ENCODE measurements at places on chromosomes 1 and 21. TPM values are rescaled to one million over a fixed set of nuclear protein-coding genes. Genes with fewer than 3 reads are reported as not detected.
A peak's percentile ranks its signal among the peaks of the same experiment; 100 is the strongest.

DNA sequence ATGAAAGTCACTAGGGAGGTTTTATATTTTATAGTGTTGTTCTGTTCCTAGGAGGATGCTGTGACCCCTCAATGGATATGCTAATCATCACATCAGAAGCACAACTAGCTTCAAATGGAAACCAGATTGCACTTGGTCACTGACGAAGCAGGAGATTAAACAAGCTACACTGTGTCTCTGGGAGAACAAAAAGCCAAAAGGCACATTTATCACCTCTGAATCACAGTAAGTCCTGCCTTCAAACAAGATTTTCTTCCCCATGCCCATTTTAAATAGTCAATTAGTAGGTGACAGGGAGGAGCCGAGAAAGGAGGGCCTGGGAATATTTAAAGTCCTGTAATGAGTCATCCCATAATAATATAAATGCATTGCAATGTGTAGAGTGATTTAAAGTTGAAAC lies 38.1 kb downstream of the RGS2 start:
- H3K27me3 ChIP-seq: no peaks in the 10 kb centered on the region
- DNase-seq: no peak
- no peaks in the 10 kb centered on the region for H3K4me1 ChIP-seq
- no peak overlapping the region for H3K4me3 ChIP-seq

DNA sequence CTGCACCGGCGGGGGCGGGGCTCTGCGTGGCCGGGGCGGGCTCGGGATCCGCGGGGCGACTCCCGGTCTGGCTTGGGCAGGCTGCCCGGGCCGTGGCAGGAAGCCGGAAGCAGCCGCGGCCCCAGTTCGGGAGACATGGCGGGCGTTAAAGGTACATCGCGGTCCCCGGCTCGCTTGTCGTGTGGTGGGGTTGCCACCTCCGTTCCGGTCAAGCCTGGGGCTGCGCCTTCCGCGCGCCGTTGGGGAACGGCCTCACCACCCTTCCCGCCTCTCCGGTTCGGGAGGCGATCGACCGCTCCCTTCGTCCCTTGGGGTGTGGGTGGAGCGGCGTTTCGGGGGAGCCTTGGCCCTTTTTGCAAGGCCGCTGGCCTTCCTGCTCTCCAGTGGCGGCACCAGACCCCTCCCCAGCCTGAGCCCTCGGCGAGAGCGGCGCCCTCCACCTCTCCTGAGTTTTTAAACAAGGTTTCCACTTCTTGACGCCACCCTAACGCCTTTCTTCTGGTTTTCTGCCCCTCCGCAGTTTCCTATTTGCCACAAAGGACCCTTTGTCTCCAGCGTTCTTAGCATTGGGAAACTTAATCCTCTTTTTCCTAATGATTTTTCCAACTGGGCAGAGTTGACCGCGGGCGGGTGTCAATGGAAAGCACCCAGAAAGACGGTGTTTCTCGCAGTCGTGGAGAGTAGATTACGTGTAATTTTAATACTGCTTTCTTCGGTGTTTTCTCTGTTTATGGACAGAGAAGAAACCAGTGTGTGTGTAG lies at the start of the genes LEPR and LEPROT:
LEPR (plus strand) TSS at position 79 of the 761 bp plus-strand sequence. CDS start 144,898 bp downstream, outside the sequence.
LEPROT (plus strand) TSS at position 79 of the 761 bp plus-strand sequence; CDS start at position 136, 57 bp downstream.
- H3K27ac ChIP-seq: peak within 1 kb of the TSS; percentile 82
- H3K4me3 ChIP-seq: peak within 1 kb of the TSS; percentile 76

Gene BATF3
- 1.0 TPM for total RNA-seq

DNA sequence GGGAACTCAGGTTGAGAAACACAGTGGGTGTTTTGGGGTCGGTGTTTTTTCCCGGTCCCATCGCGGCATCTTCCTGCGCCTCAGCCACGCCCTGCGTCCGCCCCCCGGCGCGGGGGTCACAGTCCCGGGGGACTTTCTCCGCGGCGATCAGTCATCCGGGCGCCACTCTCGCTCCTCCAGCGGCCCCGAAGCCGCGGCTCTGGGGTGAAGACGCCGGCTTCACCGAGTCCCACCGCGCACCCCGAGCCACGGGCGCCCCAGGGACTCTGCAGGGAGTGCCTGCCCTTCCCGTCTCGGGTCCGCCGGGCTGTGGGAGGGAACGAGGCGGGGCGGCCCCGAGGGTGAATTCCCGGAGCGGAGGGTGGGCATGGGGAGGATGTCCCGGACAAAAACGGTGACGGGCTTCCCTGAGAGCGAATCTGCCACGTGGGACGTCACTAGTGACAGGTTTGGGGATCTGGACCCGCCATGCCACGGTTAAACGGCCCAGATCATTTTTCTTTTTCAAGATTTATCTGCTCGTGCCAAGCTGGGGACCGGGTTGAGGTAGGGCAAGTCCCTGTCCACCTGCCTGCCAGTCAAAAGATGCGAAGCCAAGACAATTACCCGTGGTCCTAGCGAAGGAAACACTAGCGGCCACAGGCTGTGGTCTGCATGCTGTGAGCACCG lies 717 bp upstream of the BATF3 start:
- no peaks in the 10 kb centered on the region for H3K36me3 ChIP-seq
- no peaks in the 10 kb centered on the region for H3K27me3 ChIP-seq
- peak overlapping the region; percentile 57 for H3K27ac ChIP-seq
- H3K4me3 ChIP-seq: peak overlapping the region; percentile 20
- H3K4me1 ChIP-seq: peaks cover 42% of the 10 kb centered on the region
- DNase-seq: peak; percentile 47

Gene UBL4B
- total RNA-seq: not detected

DNA sequence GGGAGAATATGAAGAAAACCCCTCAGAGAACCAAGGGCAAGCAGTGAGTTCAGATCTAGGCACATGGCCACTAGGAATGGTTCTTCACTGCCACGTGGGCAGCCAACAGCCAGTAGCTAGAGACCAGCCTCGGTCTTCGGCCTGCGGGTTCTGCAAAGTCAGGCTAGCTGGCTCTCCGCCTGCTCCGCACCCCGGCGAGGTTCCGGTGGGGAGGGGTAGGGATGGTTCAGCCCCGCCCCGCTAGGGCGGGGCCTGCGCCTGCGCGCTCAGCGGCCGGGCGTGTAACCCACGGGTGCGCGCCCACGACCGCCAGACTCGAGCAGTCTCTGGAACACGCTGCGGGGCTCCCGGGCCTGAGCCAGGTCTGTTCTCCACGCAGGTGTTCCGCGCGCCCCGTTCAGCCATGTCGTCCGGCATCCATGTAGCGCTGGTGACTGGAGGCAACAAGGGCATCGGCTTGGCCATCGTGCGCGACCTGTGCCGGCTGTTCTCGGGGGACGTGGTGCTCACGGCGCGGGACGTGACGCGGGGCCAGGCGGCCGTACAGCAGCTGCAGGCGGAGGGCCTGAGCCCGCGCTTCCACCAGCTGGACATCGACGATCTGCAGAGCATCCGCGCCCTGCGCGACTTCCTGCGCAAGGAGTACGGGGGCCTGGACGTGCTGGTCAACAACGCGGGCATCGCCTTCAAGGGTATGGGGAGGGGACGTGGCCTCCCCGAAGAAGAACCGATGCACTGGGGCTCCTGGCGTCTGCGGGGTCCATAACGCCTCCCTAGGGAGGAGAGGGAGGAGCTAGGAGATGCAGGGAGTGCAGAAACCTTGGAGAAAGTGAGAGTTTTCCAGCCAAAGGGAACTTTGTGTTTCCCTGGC lies at the start of gene CBR1:
CBR1 (plus strand) TSS at position 312 of the 871 bp plus-strand sequence; CDS start at position 404, 92 bp downstream.
- H3K4me1 ChIP-seq: peaks cover 33% of the 10 kb centered on the region
- peak within 1 kb of the TSS; percentile 51 for H3K4me3 ChIP-seq
- peak within 1 kb of the TSS; percentile 69 for H3K27ac ChIP-seq
- H3K36me3 ChIP-seq: no peaks in the 10 kb centered on the region

Gene NR1I3
- total RNA-seq: not detected

DNA sequence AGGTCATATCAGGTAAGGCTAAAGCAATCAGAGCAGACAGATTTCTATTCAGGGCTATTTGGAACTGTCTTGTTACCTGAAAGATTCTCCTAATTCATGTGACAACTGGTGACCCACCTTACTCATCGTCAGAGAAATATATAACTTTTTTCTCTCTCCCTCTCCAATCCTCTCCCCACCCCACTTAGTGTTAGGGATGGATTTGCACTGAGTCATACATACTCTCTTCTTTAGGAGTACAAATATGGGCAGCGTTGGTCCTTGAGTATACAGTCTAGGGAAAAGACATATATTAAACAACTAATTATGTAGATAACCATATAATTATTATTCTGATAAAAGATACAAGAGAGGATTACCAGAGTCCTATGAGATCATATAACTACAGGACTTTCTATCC lies 246.3 kb downstream of the HHIPL2 start:
- H3K27me3 ChIP-seq: no peaks in the 10 kb centered on the region
- no peak overlapping the region for H3K27ac ChIP-seq
- no peak for DNase-seq
- no peak overlapping the region for H3K4me3 ChIP-seq
- no peaks in the 10 kb centered on the region for H3K4me1 ChIP-seq
- no peaks in the 10 kb centered on the region for H3K36me3 ChIP-seq

Gene SLC6A17
- not detected for total RNA-seq

DNA sequence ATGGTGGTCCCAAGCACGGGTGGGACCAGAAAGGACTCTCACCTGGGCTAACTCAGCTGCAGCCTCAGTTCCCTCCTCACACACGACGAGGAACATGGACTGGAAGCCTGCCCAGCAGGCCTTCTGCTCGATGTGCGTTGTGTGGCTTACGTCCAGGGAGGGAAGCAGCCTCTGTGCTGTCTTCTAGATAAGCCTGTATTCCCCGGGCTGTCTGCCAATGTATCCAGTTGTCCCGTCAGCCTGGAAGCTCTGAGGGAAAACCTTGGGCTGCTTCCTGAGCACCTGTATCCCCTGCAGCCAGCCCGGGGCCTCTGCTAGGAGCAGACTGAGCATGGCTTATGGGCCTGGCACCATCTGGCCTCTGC lies 10.5 kb downstream of the PCSK9 start:
- no peak overlapping the region for H3K27ac ChIP-seq
- no peaks in the 10 kb centered on the region for H3K4me1 ChIP-seq
- no peak overlapping the region for H3K4me3 ChIP-seq
- H3K27me3 ChIP-seq: no peaks in the 10 kb centered on the region
- no peaks in the 10 kb centered on the region for H3K36me3 ChIP-seq

- H3K36me3 ChIP-seq: peaks cover 22% of the 10 kb centered on the region
- peak; percentile 83 for DNase-seq
- H3K27ac ChIP-seq: peak overlapping the region; percentile 88
These were observed 20.9 kb upstream of the NCMAP start for GRCh38 chr1:24535021-24535424.

GRCh38 chr1:204940591-204940990 lies 69.9 kb downstream of the NFASC start:
- no peak overlapping the region for H3K4me3 ChIP-seq
- H3K4me1 ChIP-seq: no peaks in the 10 kb centered on the region
- H3K36me3 ChIP-seq: no peaks in the 10 kb centered on the region
- no peak for DNase-seq
- H3K27me3 ChIP-seq: no peaks in the 10 kb centered on the region

DNA sequence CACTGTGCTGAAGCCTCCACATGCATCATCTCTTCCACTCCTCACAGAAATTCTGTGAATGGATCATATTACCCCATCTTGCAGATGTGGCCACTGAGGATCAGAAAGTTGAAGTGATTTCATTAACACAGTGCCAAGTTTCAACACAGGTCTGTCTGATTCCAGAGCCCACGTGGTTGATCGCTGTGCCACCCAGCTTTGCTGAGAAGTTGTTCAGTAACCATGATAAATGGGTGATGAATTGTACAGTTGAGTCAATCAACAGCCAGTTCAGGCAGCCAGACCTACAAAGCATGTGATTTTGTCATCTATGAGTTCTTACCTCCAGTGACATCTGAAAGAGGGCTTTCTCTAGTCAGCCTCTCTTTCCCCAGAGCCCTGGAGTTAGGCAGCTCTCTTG lies 61.8 kb upstream of the GRHL3 start:
- no peaks in the 10 kb centered on the region for H3K36me3 ChIP-seq
- no peaks in the 10 kb centered on the region for H3K27me3 ChIP-seq
- DNase-seq: no peak
- H3K27ac ChIP-seq: no peak overlapping the region
- no peak overlapping the region for H3K4me3 ChIP-seq

DNA sequence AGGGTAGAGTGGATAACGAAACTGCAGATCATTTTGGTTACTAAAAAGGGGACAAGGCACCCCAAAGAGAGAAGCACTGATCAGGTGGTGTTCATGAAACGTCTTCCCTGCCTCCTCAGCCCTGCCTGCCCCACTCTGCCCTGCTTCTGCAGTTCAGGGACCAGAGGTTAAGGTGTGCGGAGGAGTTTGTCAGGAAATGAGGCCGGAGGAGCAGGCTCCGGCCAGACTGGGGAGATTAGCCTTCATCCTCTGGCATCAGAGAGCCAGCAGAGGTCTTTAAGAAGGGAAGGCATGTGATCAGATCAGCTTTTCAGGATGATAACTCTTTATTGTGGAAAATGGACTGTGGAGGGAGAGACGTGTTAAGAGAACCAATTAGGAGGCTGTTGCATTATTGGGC lies 291.9 kb upstream of the NR5A2 start:
- H3K4me1 ChIP-seq: no peaks in the 10 kb centered on the region
- no peak for DNase-seq
- no peaks in the 10 kb centered on the region for H3K27me3 ChIP-seq
- H3K36me3 ChIP-seq: no peaks in the 10 kb centered on the region
- no peak overlapping the region for H3K4me3 ChIP-seq
- H3K27ac ChIP-seq: no peak overlapping the region

GRCh38 chr1:94884507-94884906 lies 42.4 kb downstream of the CNN3 start:
- no peaks in the 10 kb centered on the region for H3K36me3 ChIP-seq
- no peak overlapping the region for H3K4me3 ChIP-seq
- H3K27me3 ChIP-seq: no peaks in the 10 kb centered on the region
- no peak overlapping the region for H3K27ac ChIP-seq
- peaks cover 6% of the 10 kb centered on the region for H3K4me1 ChIP-seq

Gene PLPPR4
- not detected for total RNA-seq

Gene CD48
- 301 TPM for total RNA-seq

DNA sequence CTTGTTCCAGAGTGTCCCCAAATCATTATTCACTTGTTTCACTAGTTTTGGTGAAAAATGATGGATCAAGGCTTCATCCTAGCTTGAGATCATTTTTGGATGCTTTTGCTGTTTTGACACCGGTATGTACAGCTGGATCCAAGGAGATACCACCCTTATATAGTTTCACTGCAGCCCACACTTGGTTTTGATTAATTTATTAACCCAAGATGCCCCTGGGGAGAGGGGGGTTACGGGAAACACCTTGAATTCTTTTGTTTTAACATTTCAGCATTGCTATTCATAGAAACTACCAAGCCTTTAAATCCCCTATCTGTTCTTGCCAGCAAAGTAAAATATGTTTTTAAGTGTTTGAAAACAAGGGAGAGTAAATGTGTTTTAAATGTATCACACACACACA lies 457.7 kb upstream of the RUNX1 start:
- no peak overlapping the region for H3K27ac ChIP-seq
- no peak for DNase-seq
- H3K36me3 ChIP-seq: no peaks in the 10 kb centered on the region
- H3K27me3 ChIP-seq: no peaks in the 10 kb centered on the region

- no peak overlapping the region for H3K27ac ChIP-seq
- H3K4me1 ChIP-seq: no peaks in the 10 kb centered on the region
- DNase-seq: peak; percentile 4
- H3K27me3 ChIP-seq: no peaks in the 10 kb centered on the region
- no peaks in the 10 kb centered on the region for H3K36me3 ChIP-seq
These were observed 105.3 kb upstream of the CLDN14 start for GRCh38 chr21:36584980-36585940.

Measured in CD4-positive, alpha-beta memory T cell (primary cell).